ENCODE measurements at places on chromosomes 1 and 21.

DNA sequence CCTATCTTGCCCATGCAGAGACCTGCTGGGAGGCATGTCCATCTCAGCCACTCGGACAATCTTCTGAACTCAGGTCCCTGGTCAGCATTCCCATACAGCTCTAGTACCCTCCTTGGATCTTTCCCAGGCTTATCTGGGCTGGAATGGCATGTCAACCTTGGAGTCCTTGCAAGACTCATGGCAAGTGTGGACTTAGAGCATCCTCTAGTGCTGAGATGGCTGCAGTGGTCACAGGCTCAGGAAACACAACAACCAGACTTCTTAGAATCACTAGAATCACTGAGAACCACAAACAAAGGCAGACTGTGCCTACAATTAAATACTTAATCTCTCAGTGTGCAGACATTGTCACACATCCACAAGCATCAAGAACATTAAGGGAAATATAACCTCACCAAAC lies 73.1 kb upstream of the TSHB start:
- no peaks in the 10 kb centered on the region for H3K4me1 ChIP-seq
- peaks cover 8% of the 10 kb centered on the region for H3K27me3 ChIP-seq
- DNase-seq: no peak

DNA sequence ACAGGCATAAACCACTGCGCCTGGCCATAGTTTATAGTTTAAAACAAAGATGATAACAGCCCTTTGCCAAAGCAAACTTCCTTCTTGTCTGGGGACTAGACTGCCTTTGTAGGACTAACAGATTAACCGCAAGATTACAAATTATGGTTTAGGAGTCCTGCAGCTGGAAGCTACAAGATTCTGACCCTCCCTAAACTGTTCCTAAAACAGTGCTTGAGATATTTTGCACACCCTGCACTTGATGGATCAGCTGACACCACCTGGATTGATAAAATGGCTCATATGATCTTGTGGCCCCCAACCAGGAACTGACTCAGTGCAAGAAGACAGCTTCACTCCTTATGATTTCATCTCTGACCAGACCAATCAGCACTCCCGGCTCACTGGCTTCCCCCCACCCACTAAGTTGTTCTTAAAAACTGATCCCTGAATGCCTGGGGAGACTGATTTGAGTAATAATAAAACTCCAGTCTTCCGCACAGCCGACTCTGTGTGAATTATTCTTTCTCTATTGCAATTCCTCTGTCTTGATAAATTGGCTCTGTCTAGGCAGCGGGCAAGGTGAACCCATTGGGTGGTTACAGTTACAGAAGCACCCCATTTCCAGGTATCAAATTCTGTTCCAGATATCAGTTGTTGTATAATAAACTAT lies 13.8 kb upstream of the RNF11 start:
- peaks cover 11% of the 10 kb centered on the region for H3K36me3 ChIP-seq
- peak; percentile 8 for DNase-seq
- H3K27ac ChIP-seq: no peak overlapping the region
- H3K27me3 ChIP-seq: no peaks in the 10 kb centered on the region
- H3K4me3 ChIP-seq: no peak overlapping the region

DNA sequence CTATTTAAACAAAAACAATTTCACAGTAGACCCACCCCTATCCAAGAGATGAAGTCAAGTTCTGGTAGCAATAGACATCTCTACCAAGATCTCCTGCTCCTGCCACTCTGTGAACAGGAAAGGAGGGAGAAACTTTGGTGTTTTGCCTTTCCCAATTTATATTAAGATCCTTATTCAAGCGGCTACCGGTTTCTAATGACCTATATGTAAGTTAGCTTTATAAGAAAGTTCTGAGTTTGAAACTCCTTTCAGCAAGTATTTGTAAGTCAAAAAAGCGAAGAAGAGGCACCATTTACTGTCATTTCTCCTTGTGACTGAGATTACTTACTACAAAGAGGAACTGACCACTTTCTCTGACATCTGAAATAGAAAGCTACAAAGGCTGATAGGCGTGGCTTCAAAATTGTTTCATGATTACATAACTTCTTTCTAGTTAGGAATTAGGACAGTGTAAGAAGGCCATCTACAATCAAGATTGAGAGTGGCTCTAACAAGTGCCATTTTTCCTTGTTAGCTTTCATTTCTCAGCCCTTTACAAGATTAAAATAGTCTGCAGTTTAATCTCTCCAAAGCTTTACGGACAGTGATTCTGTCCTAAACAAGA lies at the start of gene MNDA:
Gene MNDA, plus strand, starts transcription at position 448 of the 604 bp plus-strand sequence. CDS start 10,803 bp downstream, outside the sequence.
- DNase-seq: no peak
- H3K27ac ChIP-seq: peak within 1 kb of the TSS; percentile 9
- H3K27me3 ChIP-seq: peaks cover 3% of the 10 kb centered on the region
- peak within 1 kb of the TSS; percentile 23 for H3K4me3 ChIP-seq

GRCh38 chr1:63214553-63214952 lies 107.8 kb upstream of the FOXD3 start:
- no peaks in the 10 kb centered on the region for H3K27me3 ChIP-seq
- no peak overlapping the region for H3K27ac ChIP-seq
- H3K4me3 ChIP-seq: no peak overlapping the region
- no peaks in the 10 kb centered on the region for H3K4me1 ChIP-seq
- no peak for DNase-seq

GRCh38 chr1:81733480-81733879 lies 67.3 kb upstream of the ADGRL2 start:
- H3K27ac ChIP-seq: no peak overlapping the region
- no peaks in the 10 kb centered on the region for H3K36me3 ChIP-seq
